Fibroblast of skin of abdomen (primary cell): ENCODE measurements at places on chromosomes 2 and 18.

DNA sequence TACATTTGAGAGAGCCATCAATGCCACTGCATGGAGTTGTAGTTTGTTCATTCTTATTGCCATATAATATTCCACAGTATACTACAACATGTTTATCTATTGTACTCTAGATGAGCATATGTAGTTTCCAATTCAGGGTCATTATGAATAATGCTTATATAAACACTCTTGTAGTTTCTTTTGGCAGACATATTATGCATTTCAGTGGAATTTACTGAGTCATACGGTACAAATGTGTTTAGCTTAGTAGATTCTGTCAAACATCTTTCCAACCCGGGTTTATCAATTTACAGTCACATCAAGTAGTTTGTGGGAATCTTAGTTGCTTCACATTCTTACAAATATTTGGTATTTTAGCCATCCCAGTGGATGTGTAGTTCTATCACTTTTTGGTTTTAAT lies 161.1 kb downstream of the KCNH7 start:
- no peak for DNase-seq

DNA sequence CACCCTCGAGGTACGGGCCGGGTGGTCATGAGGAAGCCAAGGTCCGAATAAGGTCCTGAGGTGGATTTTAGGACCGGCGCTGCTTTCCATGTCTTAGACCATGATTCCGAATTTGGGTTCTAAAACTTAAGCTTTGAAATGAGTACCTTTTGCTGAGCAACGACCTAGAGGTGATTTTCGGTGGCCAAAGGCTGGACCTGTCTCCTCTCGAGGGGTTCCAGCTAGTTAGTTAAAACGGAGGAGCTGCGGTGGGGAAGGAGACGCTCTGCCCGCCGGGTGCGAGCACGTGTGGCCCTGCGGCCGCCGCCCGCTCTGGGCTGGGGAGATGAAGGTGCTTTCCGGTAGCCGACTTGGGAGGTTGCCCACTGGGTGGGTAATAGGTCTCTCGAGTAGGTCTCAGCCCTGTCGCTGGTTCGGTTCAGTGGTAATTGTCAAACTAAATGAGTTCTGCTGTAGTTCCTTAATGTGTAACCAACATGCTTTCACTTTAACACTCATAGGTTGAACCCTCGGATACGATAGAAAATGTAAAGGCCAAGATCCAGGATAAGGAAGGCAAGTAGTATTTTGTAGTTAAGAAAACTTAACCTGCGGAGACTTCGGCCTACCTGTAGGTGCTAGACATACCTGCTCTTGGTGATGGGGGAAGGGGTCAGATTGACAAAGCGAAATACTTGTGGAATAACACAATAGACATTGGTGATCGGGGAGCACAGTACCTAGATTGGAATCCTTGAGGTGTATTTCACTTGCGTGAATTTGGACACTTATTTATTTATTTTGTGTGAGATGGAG lies 572 bp downstream of the RPS27A start:
- DNase-seq: peak; percentile 26

DNA sequence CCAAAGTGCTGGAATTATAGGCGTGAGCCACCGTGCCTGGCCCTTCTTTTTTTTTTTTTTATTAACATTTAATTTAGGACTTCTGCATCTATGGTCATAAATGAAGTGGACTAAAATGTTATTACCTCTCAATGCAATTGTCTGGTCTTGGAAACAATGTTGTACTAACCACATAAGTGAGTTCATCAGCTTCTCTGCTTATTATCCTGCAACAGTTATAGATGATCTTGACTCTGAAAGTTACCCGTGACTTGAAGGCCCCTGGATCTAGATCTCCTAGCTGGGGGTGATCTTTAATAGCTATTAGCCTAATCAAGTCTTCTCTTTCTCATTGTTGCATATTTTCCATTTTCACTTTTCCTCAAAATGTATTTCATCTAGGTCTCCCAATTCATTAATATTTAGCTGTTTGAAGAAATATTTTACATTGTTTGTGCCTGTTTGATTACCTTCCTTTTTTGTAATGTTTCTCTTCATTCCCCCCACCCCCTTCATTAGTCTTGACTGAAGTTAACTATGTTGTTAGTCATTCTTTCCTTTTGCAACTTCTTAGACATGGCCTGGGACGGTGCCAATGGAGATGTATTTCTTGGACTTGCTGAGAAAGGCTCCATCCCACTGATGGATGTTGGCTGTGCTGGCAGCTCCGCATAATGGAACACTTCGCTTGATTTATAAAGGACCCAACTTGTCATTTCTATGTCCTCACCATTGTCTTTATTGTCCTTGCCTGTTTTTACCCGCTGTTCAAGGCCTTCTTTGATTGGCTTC lies 141.6 kb upstream of the RIOK3 start:
- peak; percentile 95 for DNase-seq

GRCh38 chr2:17816396-17817245 lies at the start of gene MSGN1:
MSGN1 (plus strand) TSS chr2:17816460; CDS start chr2:17816519, 59 bp downstream.
- DNase-seq: no peak

- no peak for DNase-seq
Observed at GRCh38 chr2:1818404-1818803, 74.1 kb upstream of the PXDN start.

DNA sequence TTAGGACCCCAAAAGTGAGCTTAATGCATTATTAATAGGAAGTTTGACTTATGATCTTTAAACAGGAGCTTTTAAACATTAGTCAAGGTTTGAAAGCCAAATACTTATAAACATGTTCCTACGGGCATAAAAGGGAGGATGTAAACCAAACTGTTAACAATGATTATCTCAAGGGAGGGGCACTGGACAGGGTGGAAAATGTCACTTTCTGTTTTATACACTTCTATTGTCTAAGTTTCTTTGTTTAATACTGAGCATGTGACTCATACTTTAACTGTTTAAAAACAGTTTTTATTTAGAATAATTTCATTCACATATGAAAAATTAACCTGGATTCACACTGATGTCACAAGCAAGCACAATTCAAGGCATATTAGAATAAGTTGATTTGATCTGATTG lies 18.3 kb upstream of the ITGA6 start:
- no peak for DNase-seq

GRCh38 chr2:210630873-210631560 lies 74.6 kb downstream of the CPS1 start:
- DNase-seq: no peak

GRCh38 chr18:49178321-49178720 lies 227.6 kb upstream of the SMAD7 start:
- DNase-seq: peak; percentile 19

DNA sequence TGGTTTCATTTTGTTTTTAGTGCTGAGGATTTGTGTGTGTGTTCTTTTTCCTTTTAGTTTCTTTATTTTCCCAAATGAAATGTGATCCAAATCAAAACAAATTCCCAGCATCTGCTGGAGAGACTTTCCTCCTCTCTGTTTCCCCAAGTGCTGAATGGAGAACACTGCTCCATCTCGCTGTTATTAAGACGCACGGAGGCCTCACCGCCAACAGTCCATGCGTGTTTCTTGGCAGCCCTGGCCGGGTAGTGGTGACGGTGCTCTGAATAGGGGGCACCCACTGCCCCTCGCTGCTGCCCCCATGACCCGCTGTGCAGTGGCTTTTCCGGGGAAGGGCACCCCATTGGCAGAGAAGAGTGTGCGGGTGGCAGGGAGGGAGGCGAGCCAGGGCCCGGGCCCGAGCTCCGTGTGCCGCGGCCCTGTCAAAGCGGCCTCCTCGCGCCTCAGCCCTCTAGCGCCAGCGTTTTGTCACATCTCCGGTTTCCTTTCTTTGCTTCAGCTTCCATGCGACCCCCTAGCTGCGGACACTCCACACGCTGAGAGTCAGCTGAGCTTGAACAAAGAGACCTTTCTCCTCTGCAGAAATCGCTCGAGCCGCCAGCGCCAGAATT lies 473.7 kb upstream of the SALL3 start:
- no peak for DNase-seq

DNA sequence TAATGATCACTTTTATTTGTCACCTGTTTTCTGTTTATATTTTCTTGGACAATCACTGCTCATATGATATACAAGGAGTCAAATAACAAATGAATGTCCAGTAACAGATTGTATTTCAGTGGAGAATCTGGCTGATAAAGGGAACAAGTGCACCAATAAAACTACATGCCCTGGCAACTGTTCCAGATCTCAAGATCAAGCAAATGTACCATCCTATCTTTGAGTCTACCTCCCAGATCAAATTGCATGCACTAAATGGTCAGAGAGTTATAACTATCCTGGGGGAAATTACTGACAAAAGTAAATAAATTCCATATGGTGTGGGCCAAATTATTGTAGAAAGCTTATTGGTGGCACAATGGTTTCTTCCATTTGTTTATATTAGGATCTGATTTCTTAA lies 452.8 kb downstream of the MBD2 start:
- DNase-seq: no peak

DNA sequence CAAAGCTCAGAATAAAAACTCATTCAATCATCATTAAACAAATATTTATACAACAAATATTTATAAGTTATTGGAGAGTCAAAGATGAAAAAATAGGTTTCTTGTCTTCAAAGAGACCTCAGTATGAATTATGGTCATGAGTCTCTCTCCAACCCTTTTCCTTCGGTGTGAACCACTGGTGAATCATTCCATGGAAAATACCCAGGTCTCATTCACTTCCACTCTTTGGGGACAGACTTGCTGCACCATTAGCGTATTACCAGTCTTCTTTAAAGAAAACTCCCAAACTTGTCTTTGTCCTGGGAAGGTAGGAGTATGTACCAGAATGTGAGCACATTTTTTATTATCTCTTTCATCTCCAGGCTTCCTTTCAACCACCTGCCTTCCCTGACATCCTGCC lies 257.4 kb upstream of the RBMS1 start:
- peak; percentile 69 for DNase-seq

- DNase-seq: no peak
Observed at GRCh38 chr2:69544951-69545350, 98.6 kb downstream of the AAK1 start.
